ENCODE measurements at places on chromosomes 5 and 9.

GRCh38 chr5:173429489-173430150, 101.4 kb upstream of the STC2 start:
- no peak for DNase-seq
- H3K4me1 ChIP-seq, result no peaks in the 10 kb centered on the region
- no peak overlapping the region for H3K4me3 ChIP-seq
- no peak overlapping the region for H3K27ac ChIP-seq
- H3K27me3 ChIP-seq, result no peaks in the 10 kb centered on the region
- no peaks in the 10 kb centered on the region for H3K36me3 ChIP-seq

DNA sequence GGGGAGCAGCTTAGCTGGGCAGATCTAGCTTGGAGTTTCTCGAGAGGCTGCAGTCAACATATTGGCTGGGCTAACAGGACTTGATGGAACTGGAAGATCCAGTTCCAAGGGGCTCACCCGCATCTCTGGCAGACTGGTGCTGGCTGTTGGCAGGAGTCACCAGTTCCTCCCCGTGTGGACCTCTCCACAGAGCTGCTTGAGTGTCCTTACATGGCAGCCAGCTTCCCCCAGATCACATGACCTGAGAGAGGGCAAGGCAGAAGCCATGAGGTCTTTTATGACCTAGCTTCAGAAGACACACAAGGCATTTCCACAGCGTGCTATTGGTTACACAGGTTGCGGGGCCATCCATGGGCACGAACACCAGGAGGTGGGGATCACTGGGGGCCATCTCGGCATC, 26.4 kb upstream of the RXRA start:
- no peak for DNase-seq
- H3K4me1 ChIP-seq, result no peaks in the 10 kb centered on the region
- H3K36me3 ChIP-seq, result no peaks in the 10 kb centered on the region
- no peaks in the 10 kb centered on the region for H3K27me3 ChIP-seq
- no peak overlapping the region for H3K4me3 ChIP-seq

DNA sequence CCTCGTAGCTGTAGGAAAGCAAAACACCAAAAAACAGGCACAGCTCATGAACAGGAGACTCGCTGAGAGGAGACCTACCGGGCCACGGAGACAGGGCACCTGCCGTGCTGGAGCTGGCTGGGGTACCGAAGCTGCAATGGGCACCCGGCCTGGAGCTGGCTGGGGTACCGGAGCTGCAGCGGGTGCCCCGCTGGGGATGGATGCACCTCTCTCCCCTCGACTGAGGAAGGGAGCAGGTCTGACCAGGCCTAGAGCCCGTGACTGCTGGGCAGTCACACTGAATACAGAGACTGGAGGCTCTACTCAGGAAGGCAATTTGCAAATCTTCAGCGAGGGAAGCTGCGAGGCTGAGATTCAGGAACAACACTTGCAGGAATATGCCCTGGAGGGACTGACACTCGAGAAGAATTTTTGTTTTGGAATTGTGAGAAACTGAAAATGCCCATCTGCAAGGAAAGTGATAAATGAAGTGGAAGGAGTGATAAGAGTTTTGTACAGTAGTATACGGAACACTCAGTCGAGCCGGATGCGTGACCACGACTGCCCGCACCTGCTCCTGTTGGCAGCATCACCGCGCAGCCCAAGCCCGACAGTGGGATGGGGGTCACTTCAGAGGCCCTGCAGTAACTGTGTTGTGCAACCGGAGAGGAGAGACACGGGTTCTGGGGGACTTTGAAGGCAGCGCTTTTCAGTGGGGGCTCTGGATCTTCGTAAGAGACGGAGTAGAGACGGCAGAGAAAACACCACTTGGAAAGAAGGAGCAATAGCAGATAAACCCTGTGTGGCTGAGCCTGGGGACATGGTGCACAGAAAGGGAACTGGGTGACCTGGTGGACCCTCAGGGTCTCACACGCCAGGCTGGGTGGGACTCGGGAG, 27.9 kb upstream of the LPCAT1 start:
- no peaks in the 10 kb centered on the region for H3K36me3 ChIP-seq
- no peak for DNase-seq
- H3K27me3 ChIP-seq, result no peaks in the 10 kb centered on the region
- no peak overlapping the region for H3K4me3 ChIP-seq
- H3K4me1 ChIP-seq, result peaks cover 14% of the 10 kb centered on the region
- H3K27ac ChIP-seq, result no peak overlapping the region

GRCh38 chr9:6930827-6931226, 173.1 kb downstream of the KDM4C start:
- peaks cover 16% of the 10 kb centered on the region for H3K4me1 ChIP-seq
- H3K27ac ChIP-seq, result no peak overlapping the region
- no peak for DNase-seq
- no peaks in the 10 kb centered on the region for H3K36me3 ChIP-seq

DNA sequence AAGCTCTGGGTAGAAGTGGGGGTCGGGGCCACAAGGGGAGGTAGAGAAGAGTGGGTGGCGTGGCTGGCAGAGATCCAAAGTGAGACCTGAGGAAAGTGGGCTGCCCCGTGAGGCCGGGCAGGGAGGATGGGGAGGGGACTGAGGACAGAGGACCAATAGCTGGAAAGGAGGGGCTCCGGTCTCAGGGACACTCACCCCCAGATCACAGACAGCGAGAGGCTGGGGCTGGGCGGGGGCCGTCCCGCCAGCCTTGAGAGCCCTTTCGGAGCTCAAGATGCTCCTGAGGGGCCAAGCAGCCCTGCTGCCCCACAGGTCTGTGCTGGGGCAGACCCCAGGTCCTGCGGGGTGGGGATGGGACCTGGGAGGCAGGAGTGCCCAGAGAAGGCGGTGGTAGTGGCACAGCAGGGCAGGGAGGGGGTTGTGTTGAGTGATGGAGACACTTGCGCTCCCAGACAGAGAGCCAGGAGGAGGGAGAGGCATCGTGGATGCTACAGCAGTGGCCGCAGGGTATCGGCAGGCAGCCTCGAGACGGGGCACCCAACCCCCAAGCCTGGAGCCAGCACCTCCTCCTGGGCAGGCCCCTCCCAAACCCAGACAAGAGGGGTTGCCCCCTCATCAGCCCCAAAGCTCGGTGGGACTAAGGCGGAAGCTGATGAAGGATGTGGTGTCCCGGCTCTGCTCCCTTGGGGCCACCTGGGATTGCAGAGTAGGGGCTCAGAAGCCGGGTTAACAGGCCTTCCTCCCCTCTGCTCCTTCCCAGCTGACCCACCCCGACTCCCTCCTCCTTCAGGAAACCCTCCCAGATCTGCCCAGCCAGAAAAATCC, 3.4 kb downstream of the SARDH start:
- no peaks in the 10 kb centered on the region for H3K36me3 ChIP-seq
- DNase-seq, result no peak
- peaks cover 13% of the 10 kb centered on the region for H3K4me1 ChIP-seq
- no peak overlapping the region for H3K27ac ChIP-seq
- no peak overlapping the region for H3K4me3 ChIP-seq
- H3K27me3 ChIP-seq, result no peaks in the 10 kb centered on the region

DNA sequence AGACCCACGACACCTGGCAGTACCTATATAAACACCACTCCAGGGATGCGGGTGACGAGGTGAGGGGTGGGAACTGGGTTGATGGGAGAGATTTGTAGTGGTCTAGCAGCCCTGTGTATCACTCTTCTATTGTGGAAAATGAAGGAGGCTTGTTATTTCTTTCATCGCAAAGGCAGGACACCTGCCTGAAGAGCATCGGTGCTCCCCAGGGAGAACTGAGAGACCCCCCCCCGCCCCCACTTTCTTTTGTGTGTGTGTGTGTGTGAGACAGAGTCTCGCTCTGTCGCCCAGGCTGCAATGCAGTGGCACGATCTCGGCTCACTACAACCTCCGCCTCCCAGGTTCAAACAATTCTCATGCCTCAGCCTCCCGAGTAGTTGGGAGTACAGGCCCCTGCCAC, 8.3 kb upstream of the WDR5 start:
- H3K27ac ChIP-seq, result no peak overlapping the region
- DNase-seq, result no peak
- no peaks in the 10 kb centered on the region for H3K36me3 ChIP-seq
- H3K4me3 ChIP-seq, result no peak overlapping the region

DNA sequence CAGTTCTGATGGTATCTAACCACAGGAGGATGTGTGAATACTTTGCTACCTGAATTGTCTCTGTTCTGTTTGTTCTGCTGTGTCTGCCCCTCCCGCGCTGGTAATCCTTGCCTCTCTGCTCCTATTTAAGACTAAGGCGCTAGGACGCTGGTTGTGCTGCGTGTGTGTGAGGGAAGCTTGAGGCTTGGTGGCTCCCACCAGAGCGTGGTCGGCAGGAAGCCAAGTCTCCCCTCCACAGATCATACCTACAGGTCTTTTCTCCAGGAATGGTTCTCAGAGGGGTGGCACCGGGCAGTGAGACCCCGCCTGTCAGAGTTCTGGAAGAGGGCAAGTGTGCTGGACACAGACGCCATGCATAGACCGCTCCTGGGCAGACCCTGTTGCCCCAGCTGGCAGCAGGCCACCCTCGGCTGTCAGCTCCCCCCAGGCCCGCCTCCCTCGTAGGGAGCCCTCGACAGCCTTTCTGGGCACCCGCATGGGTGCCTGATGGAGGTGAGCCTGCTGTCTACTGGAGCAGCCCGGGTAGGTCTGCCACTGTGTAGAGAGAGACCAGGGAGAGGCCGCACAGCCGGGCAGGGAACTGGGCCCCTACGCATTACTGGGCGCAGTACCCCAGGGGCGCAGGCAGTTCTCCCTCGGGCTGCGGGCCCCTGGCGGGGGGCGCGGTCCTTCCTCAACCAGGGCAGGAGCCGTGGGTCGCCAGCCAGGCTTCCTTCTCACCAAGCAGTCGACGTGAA, 53.4 kb upstream of the ROR2 start:
- DNase-seq, result no peak
- H3K27me3 ChIP-seq, result no peaks in the 10 kb centered on the region
- H3K4me3 ChIP-seq, result no peak overlapping the region
- no peak overlapping the region for H3K27ac ChIP-seq

DNA sequence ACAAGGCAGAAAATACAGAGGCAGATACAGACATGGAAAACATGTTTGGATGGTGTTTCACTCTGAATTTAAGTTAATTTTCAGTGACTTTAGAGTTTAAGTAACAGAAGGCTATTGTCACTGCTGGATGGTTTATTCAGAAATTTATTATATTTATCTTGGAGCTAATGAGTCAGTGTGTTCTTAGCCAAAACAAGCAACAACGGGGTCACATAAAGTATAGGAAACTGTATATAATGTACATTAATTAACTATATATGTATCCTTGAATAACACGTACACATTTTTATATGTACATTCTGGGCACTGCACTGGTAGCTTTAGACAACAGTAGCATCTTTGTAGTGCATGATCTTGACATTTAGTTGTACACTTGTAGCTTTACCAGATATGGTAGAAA, 30.7 kb downstream of the CYLC2 start:
- H3K27me3 ChIP-seq, result no peaks in the 10 kb centered on the region
- H3K27ac ChIP-seq, result no peak overlapping the region
- no peaks in the 10 kb centered on the region for H3K36me3 ChIP-seq
- H3K4me3 ChIP-seq, result no peak overlapping the region
- no peak for DNase-seq

DNA sequence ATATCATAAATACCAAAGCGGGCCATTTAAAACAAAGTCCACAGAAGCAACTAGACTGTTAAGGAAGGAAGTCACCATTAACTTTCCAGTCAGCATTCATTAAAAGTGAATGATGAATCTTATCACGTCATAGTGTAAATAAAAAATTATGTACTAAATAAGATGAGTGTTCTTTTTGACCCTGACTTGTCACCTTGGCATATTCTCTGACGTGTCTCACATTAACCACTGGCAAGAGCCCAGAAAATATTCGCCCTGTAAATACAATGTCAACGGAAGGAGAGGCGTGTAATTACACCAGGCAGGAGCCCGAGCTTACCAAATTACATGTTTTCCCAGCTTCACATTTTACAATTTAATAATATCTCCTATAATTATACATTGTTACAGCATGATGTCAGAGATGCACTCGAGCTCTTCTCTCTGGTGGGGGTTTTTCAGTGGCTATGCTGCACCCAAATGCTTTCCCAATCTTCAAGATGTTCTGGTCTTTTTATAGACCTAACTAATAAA, 29.3 kb upstream of the UBE2QL1 start:
- H3K36me3 ChIP-seq, result no peaks in the 10 kb centered on the region
- H3K27ac ChIP-seq, result no peak overlapping the region
- H3K4me3 ChIP-seq, result no peak overlapping the region
- DNase-seq, result no peak
- H3K4me1 ChIP-seq, result no peaks in the 10 kb centered on the region

DNA sequence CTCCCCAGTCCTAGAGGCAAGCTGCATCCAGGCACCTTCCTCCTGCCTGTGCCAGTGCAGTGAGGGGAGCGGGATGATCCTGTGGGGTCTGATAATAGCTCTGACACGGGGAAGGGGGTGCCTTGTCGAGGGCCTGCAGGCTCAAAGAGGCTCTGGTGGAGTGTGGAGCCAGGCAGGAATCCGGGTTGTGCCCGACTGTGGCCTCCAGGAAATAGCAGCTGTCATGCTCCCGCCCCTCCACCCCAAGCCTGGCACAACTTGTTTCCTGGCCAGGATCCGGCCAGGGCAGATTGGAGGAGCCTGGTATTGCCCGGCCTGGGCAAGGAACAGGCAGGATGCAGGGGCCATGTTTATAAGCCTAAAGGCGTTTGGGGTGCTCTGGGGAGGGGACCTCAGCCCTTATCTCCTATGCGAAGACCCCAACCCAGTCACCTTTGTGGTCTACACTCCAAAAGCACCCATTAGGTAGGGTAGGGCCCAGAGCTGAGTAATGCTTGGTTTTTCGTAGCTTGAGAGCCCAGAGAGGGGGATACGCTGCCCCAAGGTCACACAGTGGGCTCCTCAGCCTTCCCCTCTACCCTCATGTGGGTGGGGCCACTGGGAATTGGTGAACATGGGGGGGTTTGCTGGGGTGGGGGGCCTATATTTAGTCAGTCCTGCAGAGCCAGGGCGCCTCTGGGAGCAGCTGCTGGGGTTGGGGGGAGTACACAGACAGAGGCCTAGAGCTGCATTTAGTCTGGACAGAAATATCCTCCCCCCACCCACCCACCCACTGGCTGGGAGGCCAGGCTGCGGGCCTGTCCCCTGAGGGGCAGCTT, 12.2 kb downstream of the CXXC5 start:
- H3K36me3 ChIP-seq, result no peaks in the 10 kb centered on the region
- peaks cover 92% of the 10 kb centered on the region for H3K4me1 ChIP-seq
- peak overlapping the region; percentile 97 for H3K27ac ChIP-seq
- no peak for DNase-seq
- no peaks in the 10 kb centered on the region for H3K27me3 ChIP-seq

GRCh38 chr5:179323026-179323870, 22.0 kb downstream of the ADAMTS2 start:
- H3K4me1 ChIP-seq, result no peaks in the 10 kb centered on the region
- H3K4me3 ChIP-seq, result no peak overlapping the region
- no peaks in the 10 kb centered on the region for H3K36me3 ChIP-seq
- no peak for DNase-seq
- H3K27me3 ChIP-seq, result no peaks in the 10 kb centered on the region

- H3K27ac ChIP-seq, result no peak overlapping the region
- no peaks in the 10 kb centered on the region for H3K4me1 ChIP-seq
- no peak for DNase-seq
- H3K4me3 ChIP-seq, result no peak overlapping the region
These were observed 29.6 kb downstream of the ANKDD1B start for GRCh38 chr5:75640826-75641225.

- H3K27ac ChIP-seq, result no peak overlapping the region
- H3K4me3 ChIP-seq, result no peak overlapping the region
- H3K4me1 ChIP-seq, result no peaks in the 10 kb centered on the region
- DNase-seq, result no peak
- H3K36me3 ChIP-seq, result no peaks in the 10 kb centered on the region
These were observed 433.6 kb upstream of the ARRDC3 start for GRCh38 chr5:91816681-91817080.

- H3K4me1 ChIP-seq, result no peaks in the 10 kb centered on the region
- H3K4me3 ChIP-seq, result no peak overlapping the region
- H3K36me3 ChIP-seq, result no peaks in the 10 kb centered on the region
- no peaks in the 10 kb centered on the region for H3K27me3 ChIP-seq
- H3K27ac ChIP-seq, result no peak overlapping the region
These were observed 1243.4 kb downstream of the MAT2B start for GRCh38 chr5:164748861-164749260.

Measured in HCT116 (cell line).